ENCODE measurements at places on chromosomes 1 and 21.

- no peak for DNase-seq
Measured at GRCh38 chr1:40362699-40363098, 10.8 kb upstream of the SMAP2 start.

DNA sequence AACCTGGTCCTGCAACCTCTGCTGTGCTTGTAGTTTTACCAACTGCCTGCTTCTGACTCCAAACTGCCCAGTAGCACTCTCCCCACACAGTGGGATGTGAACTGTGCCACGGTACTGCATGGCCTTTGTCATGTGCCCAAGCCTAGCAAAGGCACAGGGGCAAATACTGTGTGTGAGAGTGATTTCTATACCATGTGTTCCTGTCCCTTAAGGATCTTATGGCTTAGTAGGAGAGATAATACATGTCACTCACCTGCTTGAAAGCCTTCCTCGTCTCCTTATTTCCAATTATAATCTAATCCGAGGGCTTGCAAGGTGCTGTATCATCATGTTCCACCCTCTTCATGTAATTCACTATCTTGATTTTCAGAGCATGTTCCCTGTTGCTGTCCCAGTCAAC is 51.3 kb downstream of the UBE4B start:
- no peak for DNase-seq

- DNase-seq: no peak
Measured at GRCh38 chr21:42414928-42415769, 11.4 kb downstream of the UBASH3A start.

DNA sequence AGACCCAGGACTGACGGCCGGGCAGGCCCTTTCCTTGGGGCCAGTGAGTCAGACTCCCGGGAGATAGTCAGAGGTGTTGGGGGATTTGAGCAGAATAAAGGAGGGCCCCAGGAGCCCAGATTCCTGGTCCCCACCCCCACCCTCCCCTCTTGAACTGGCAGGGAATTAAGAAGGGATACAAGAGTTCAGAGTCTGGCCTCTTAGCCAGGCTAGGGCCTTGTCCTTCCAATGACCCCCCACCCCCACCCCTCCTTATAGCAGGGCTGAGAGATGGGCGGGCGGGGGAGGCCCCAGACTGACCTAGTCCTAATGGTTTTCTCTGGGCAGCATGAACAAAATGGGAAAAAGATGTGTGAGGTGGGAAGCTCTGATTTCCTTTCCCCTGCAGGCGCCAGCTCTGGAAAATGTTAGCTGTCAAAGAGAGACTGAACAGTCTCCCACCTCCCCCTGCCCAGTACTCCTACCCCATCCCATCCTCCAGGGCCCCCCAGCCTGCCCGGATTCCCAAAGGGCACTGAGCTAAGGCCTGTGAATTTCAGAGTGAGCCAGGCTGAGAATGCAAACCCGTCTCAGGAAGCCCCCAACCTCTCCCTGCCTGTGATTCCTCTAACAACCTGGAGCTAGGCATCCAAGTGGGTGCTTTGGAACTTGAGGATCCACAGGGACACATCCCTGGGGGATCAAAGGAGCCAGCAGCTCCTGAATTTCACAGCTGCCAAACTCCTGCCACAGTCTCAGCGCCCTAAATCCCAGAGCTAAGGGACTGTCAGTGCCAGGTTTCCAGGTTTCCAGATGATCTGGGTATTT is 5.8 kb upstream of the CRABP2 start:
- no peak for DNase-seq

- DNase-seq: no peak
Measured at GRCh38 chr1:203584035-203584434, 42.6 kb upstream of the ATP2B4 start.
